ENCODE measurements at places on chromosomes 2 and 18.

GRCh38 chr18:23650968-23651927 is 11.5 kb downstream of the ANKRD29 start:
- DNase-seq: peak; percentile 84

GRCh38 chr2:124920448-124920847 is 895.4 kb downstream of the CNTNAP5 start:
- DNase-seq: peak; percentile 37

DNA sequence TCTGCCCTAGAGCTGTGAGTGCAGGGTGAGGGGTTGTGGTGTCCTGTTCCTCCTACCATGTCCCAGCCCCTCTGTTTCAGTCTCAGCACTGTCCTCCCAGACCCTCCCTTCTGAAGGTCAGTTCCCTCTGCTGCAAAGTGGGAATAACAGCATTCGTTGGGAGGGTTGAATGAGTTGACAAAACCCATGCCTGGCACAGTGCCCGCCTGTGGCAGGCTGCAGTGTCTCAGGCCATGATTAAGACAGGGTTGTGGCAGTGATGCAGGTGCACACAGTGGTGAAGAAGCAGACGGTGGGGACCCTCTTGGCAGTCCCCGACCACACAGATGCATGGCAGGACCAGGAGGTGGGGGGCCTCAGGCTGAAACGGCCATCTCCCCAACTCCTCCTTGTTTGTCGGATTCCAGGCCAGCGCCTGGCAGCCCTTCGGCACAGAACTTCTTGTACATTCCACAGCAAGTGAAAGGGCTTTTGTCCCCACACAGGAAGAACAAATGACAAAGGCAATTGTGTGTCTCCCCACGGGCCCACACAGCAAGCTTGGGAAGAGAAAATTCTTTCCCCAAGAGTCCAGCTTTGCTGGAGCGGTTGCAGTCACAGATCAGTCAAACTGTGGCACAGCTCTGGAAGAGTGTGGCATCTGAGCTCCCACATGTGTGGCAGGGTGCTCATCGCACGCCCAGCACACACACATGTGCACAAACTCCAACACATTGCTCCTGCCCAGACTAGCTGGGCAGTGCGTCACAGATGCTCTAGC is 92.0 kb upstream of the MSH2 start:
- DNase-seq: no peak

GRCh38 chr2:192137451-192137850 is 57.3 kb downstream of the TMEFF2 start:
- no peak for DNase-seq

GRCh38 chr2:176560296-176560695 is 291.1 kb downstream of the MTX2 start:
- DNase-seq: no peak

GRCh38 chr18:49815927-49816326 is 2.6 kb upstream of the ACAA2 start:
- DNase-seq: no peak
